ENCODE measurements at places on chromosomes 4 and X.
A peak's percentile ranks its signal among the peaks of the same experiment; 100 is the strongest.

GRCh38 chr4:138736362-138736761, 279.2 kb upstream of the NOCT start:
- DNase-seq, result no peak

GRCh38 chr4:75142382-75142781, 209.5 kb downstream of the PARM1 start:
- no peak for DNase-seq

DNA sequence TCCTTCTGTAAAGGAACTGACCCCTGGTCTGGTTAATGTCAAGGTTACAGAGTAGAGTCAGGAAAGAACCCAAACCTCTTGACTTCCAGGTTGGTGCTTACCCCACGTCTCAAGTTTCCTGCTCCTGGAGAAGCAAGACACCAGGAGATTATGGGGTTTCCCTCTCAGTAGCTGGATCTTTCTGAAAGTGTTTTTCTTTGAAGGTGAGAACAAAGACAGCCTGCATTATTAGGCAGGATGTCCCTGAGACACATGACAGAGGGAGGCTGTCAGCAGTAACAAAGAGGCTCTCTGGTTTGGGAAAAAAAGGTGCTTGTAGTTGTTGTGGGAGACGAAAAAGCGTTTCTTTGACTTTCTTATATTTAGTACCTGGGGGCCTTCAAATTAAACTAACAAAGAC, 44.7 kb upstream of the IGFBP7 start:
- DNase-seq, result no peak

DNA sequence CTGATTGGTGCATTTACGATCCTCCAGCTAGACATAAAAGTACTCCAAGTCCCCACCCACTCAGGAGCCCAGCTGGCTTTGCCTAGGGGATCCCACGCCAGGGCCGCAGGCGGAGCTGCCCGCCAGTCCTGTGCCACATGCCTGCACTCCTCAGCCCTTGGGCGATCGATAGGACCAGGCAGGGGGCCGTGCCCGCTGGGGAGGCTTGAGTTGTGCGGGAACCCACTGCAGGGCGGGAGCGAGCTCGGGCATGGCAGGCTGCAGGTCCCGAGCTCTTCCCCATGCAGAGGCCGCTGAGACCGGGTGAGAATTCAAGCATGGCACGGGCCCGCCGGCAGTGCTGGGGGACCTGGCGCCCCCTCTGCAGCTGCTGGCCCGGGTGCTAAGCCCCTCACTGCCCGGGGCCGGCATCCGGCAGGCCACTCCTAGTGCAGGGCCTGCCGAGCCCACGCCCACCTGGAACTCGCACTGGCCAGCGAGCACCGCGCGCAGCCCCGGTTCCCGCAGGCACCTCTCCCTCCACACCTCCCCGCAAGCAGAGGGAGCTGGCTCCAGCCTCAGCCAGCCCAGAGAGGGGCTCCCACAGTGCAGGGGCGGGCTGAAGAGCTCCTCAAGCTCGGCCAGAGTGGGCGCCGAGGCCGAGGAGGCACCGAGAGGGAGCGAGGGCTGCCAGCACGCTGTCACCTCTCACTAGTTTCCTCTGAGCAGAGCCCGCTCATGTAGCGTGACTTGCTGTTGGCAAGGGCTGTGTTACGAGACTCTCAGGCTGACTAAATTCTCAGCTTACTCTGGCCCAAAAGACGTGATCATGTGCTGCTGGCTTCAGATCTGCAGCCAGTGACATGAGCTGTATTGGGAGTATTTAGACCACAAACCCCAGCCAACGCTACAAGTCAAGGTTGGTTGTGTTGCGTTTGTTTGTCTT, 87.5 kb downstream of the TRAPPC11 start:
- DNase-seq, result no peak

- no peak for DNase-seq
These were observed 32.9 kb upstream of the STX18 start for GRCh38 chr4:4574792-4575191.

- no peak for DNase-seq
These were observed 91.7 kb downstream of the PHOX2B start for GRCh38 chr4:41656572-41657520.

DNA sequence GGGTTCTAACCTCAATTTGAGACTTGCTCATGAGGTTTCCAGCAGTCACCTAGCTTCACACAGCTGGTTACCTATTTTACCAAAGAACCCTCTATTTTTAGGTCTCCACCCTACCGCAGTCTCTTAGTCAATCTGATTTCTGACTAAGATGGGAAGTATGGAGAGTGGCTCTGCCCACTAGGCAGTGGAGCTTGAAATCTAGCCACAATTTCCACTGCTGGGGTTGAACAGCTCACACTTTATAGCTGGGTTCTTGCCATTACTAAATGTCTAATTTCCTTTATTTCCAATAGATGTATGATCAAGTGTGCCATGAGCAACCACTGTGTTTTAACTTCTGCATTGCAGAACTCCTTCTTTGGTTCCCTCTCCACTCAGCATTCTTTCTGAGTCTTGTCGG, 43.1 kb downstream of the GASK1B start:
- no peak for DNase-seq

GRCh38 chr4:177482367-177482766, 40.1 kb upstream of the AGA start:
- no peak for DNase-seq

DNA sequence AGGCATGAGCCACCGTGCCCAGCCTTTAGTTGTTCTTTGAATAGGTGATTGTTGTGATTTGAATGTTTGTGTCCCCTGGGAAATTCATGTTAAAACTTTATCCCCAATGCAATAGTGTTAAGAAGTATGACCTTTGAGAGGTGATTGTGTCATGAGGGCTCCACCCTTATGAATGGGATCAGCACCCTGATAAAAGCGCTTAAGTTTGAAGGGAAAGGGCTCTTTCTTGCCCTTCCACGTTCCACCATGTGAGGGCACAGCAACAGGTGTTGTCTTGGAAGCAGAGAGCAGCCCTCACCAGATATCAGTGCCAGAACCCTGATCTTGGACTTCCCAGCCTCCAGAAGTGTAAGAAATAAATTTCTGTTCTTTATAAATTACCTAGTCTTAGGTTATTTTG, 33.7 kb upstream of the RP2 start:
- DNase-seq, result no peak

GRCh38 chr4:71355045-71355444, 16.2 kb downstream of the SLC4A4 start:
- DNase-seq, result no peak

DNA sequence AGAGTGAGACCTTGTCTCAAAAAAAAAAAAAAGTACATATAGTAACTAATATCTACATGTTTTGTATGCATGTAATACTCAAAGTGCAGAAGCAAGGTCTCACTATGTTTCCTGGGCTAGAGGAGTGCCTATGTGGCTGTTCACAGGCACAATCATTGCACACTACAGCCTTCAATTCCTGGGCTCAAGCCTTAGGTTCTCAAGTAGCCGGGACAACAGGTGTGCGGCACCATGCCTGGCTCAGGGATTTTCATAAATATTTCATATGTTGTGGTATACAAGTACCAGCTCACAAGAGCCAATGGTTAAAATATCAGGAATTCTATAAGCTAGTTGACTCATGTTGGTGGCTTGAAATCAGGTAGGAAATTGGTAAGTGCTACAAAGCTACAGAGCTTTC, 94.8 kb downstream of the LARP7 start:
- DNase-seq, result no peak

DNA sequence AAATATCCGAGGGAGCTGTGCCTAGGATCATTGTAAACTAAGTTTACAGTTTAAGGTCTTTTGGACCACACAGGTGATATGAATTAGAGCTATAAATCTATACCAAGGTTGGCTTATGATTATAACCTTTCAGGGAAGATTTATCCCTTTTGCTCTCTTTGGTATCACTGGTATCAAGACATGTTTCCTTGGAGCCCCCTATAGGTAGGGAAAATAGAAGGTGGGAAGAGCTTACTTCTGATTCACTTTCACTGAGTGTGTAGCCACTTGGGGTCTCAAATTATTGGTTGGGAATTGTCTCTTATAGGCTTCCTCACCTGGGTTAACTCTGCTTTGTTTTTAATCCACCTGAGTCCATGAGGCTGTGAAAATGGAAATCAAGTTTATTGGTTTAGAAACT, 262.1 kb upstream of the NR3C2 start:
- DNase-seq, result no peak

- DNase-seq, result no peak
These were observed 35.8 kb downstream of the MEPE start for GRCh38 chr4:87868522-87868921.

GRCh38 chrX:19705196-19705769, 182.1 kb downstream of the SH3KBP1 start:
- DNase-seq, result no peak

DNA sequence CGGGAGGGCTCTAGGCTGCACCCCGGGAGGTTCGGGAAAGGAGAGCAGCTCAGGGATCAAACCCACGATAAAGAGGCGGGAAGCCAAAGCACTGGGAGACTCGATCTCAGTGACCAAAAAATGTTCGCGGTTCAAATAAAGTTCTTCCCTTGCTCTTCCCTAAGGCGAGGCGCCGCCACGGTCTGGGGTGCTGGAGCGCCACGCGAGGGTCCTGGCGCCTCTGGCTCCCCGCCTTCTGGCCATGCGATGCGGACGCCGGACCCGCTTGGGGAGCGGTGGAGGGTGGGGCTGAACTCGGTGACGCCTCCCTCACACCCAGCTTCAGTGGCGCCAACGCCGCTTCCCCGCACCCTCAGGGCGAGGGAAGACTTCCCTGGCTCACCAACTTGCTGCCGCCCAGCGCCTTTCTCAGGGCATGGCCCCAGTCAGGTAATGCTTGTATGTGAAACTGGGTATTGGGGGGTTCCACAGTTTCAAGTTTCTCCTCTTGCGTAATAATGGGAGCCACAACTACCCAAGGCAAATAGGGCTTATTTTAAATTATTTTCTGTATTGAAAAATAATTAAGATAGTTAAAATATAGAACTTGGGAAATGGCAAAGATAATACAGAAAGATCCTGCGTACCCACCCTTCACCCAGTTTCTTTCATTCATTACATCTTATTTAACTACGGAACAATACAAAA, at the start of gene QRFPR:
QRFPR (minus strand) TSS at position 243 of the 687 bp plus-strand sequence. CDS start 371 bp downstream, outside the sequence.
- DNase-seq, result peak; percentile 27

GRCh38 chr4:109206620-109207019, 95.8 kb downstream of the COL25A1 start:
- DNase-seq, result peak; percentile 67

DNA sequence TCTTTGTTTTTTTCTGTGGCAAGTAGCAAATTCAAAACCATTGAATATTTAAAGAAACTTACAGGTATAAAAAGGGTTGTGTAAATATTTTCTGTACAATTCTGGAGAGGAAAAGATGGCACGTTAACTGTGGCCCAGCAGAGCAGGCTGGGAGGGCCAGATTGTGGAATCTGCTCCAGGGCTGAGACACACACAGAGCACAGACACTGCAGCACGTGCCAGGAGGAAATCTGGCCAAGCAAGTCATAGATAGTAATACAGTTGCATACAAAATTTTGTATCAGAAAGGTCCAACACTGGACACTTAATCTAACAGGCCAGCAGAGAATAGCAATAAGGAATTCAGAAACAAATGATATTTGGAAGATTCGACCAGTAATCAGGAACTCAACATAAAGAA, 763.7 kb downstream of the PDHA2 start:
- DNase-seq, result peak; percentile 10

- no peak for DNase-seq
These were observed 126.0 kb downstream of the LDB2 start for GRCh38 chr4:16772366-16772850.

DNA sequence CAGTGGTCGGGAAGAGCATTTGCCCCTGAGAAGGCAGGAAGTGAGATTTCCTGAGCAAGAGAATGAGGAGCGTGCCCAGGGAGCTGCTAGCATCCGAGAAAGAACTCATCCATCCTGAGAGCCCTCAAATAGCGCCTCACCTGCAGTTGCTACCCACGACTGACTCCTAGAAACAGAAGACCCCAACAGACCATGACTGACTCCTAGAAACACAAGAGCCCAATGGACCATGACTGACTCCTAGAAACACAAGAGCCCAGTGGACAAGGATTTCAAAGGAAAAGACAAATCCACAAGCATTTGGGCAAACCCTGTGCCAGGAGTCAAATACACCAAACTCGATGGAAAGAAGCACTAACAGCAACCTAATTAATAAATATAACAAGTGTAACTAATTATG, 575.2 kb upstream of the FRG1 start:
- DNase-seq, result no peak

- no peak for DNase-seq
These were observed 36.1 kb downstream of the PHOX2B start for GRCh38 chr4:41712425-41712824.

DNA sequence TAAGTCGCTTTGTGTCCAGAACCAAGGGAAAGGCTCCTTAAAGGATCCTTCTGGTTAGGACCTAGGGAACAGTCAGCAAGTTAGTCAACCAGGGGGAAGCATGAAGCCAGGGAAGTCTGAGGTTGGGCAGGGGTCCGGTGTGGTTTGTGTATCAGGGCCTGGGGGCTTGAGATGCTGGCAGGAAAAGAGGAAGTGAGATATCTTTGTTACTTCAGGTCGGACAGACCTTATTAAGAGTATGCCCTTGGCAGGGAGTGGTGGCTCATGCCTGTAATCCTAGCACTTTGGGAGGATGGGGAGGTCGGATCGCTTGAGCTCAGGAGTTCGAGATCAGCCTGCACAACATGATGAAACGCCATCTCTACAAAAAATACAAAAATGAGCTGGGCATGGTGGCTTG, 52.3 kb upstream of the TRPC5OS start:
- DNase-seq, result no peak

- no peak for DNase-seq
These were observed 137.4 kb downstream of the DKK2 start for GRCh38 chr4:106898621-106899230.
